ENCODE measurements at places on chromosomes 16 and 17.

GRCh38 chr16:78269256-78269655, 169.8 kb downstream of the WWOX start:
- DNase-seq: no peak

- peak; percentile 74 for DNase-seq
These were observed 46.0 kb downstream of the HNF1B start for GRCh38 chr17:37698911-37699255.

GRCh38 chr17:64117981-64118979, 11.7 kb downstream of the ERN1 start:
- DNase-seq: no peak

GRCh38 chr16:81734632-81735434, 44.3 kb upstream of the PLCG2 start:
- DNase-seq: no peak

- no peak for DNase-seq
These were observed 30.1 kb upstream of the GAA start for GRCh38 chr17:80071116-80071841.

- no peak for DNase-seq
These were observed 135.6 kb downstream of the BANP start for GRCh38 chr16:88086571-88087516.

GRCh38 chr17:58541249-58541648, 26.8 kb upstream of the MTMR4 start:
- DNase-seq: no peak

DNA sequence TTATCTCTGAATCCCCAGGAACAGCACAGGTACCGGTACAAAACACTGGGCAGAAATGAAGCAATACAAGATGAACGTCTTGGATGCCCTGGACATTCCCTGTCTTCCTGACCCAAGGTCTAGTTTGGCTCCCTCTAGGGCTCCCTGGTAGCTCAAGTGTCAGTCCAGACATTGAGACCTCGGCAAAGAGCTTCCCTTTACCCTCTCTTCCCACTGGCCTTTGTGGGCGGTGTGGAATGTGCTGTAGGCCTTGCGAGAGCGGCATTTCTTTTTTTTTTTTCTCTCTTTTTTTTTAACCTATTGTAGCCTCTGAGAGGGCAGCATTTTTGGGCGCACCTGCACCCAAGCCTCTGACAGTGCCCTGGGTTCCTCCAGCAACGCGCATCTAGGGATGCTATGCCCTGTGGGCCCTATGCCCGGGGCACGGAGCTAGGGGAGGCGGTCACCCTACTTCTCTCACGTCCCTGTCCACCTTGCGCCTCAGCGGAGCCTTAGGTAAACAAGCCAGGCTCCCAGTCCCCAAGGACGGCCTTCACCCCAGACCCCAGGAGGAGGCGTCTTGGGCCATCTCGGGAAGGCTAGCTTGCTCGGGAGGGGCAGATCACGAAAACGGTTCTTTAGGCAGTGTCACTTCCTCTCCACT, 1.2 kb upstream of the NFATC3 start:
- DNase-seq: no peak

Data from mammary epithelial cell (primary cell).